ENCODE measurements at places on chromosomes 2 and 18. TPM values are rescaled to one million over a fixed set of nuclear protein-coding genes. Genes with fewer than 3 reads are reported as not detected.

DNA sequence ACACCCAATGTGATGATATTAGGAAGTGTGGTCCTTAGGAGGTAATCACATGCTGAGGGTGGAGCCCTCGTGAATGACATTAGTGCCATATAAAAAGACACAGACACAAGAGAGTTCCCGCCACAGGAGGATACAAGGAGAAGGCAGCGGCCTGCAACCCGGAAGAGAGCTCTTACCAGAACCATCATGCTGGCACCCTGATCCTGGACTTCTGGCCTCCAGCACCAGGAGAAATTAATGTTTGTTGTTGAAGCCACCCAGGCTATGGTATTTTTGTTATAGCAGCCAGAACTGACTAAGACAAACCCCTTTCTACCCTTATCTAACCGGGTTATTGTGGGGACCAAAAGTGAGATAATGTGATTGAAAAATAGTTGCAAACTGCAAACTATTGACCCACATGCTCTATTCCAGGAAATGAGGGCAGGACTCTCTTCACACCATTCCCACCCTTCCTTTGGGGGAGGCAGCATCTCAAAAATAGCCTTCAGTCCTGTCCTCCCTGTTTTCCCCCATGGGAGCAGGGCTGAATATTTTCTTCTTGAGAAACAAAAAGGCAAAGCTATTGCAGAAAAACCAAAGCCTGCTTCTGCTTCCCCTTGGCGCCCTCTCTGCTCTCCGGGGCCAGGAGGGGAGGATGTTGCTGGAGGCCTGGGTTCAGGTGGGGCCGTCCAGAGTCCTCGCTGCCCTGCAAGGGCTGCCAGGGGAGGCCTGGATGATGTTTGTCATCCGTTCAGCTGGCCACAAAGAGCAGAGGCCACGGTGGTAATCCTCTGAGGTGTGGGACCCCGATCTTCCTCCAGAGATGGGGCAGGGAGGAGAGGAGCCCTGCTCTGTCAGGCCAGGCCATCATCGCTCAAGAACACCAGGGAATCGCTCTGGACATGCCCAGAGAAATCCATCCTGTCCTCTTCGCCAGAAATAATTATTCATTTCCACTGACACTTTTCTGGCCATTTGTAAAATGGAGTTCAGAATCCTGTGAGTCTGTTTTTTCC, 73.8 kb upstream of the HAAO start:
- no peak overlapping the region for H3K4me3 ChIP-seq
- no peaks in the 10 kb centered on the region for H3K27me3 ChIP-seq
- H3K27ac ChIP-seq, result no peak overlapping the region
- H3K36me3 ChIP-seq, result no peaks in the 10 kb centered on the region
- DNase-seq, result no peak

GRCh38 chr2:186522450-186522849, 36.4 kb downstream of the ZC3H15 start:
- H3K27me3 ChIP-seq, result no peaks in the 10 kb centered on the region
- peaks cover 7% of the 10 kb centered on the region for H3K36me3 ChIP-seq
- peaks cover 3% of the 10 kb centered on the region for H3K4me1 ChIP-seq
- no peak overlapping the region for H3K4me3 ChIP-seq

DNA sequence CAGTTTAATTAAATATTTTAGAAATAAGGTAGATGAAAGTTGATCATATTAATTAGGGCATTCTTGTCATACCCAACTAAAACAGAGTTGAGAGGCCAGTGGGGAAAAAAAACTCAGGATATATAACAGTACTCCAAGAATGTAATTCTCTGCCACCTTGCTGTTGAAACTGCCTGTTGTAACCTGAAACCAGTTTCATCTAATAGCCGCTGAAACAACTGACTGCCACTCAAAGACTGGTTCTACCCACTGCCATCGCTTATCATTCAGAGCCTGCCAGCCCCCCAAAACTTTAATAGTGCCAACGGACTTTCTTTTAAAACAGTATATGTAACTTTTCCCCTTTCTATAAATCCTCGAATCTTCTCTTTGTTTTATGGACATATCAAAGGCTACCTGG, 37.7 kb upstream of the FSIP2 start:
- no peaks in the 10 kb centered on the region for H3K27me3 ChIP-seq
- no peak for DNase-seq
- H3K4me3 ChIP-seq, result no peak overlapping the region
- no peak overlapping the region for H3K27ac ChIP-seq
- H3K36me3 ChIP-seq, result no peaks in the 10 kb centered on the region

DNA sequence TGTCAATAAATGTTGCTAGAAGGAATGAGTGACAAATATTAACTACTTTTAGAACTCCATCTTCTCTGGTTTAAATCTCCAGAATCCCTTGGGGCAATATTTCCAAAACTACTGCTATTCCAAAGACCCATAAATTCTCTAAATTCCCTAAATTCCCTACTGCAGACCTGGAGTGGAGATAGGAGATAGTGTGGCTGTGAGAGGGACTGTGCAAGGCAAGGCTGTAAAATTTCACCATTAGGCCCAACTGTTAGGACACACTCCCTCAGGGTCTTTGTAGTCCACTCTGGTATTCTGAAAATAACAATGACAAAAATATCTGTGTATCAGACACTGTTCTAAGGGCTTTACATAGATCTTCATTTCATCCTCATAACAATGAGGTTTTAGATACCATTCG, 67.9 kb downstream of the MYL12B start:
- H3K4me1 ChIP-seq, result no peaks in the 10 kb centered on the region
- no peaks in the 10 kb centered on the region for H3K36me3 ChIP-seq
- H3K27ac ChIP-seq, result no peak overlapping the region
- no peaks in the 10 kb centered on the region for H3K27me3 ChIP-seq

- H3K36me3 ChIP-seq, result no peaks in the 10 kb centered on the region
- no peak for DNase-seq
- H3K27ac ChIP-seq, result no peak overlapping the region
- no peaks in the 10 kb centered on the region for H3K4me1 ChIP-seq
- no peaks in the 10 kb centered on the region for H3K27me3 ChIP-seq
Observed at GRCh38 chr18:71456206-71456605, 1087.9 kb downstream of the CBLN2 start.

DNA sequence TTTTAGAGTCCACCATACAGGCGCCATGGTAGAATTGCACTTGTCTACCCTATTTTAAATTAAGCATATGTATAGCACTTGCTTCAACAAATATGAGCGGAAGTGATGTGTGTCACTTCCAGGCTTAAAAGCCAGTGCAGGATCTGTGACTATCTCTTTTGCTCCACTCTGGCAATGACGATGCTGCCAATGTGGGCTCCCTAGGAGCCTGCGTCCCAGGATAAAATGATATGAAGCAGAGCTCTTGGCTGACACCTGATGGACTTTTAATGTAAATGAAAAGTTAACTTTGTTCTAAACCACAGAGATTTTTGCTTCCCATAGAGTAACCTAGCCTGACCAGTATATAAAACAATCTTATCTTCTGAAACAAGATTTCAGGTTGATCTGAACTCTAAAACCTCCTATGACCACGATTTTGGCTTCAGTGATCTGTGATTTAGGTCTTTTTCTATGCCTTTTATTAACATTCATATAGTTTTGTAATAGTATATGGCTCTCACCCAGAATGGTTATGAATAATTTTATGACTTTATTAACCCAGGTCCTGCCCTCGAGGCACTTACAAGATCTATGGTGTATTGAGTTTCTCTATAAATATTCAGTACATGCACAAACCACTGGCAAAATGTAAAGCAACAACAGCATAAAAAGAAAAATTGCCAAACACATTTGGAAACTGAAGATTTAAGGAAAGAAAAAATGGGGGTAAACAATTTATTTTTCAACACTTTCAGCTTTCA, 422.5 kb upstream of the PIK3C3 start:
- no peaks in the 10 kb centered on the region for H3K27me3 ChIP-seq
- no peak overlapping the region for H3K4me3 ChIP-seq
- H3K4me1 ChIP-seq, result no peaks in the 10 kb centered on the region
- DNase-seq, result no peak

DNA sequence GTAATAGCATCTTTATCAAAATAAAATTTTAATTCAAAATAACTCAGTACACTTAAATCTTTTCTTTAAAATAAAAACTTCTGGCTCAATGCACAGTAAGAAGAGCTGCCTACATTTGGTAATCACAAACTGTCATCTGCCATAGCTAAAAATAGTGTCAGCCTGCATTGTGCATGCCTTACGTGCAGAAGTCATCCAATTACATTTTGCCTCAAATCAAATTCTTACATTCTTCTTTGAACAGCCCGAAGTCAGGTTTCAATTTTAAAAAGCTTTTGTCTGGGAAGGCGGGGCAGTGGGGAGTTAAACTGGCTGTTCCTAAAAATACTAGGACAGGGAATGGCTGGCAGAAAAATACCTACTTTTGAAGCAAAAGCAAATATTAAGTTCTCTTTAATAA, 51.1 kb downstream of the RTN4 start:
- peak overlapping the region; percentile 50 for H3K27ac ChIP-seq
- peaks cover 55% of the 10 kb centered on the region for H3K4me1 ChIP-seq
- no peak for DNase-seq
- no peaks in the 10 kb centered on the region for H3K36me3 ChIP-seq
- no peak overlapping the region for H3K4me3 ChIP-seq

GRCh38 chr2:240066489-240066888, 13.2 kb upstream of the OR6B3 start:
- no peak overlapping the region for H3K27ac ChIP-seq
- peaks cover 3% of the 10 kb centered on the region for H3K27me3 ChIP-seq
- no peak overlapping the region for H3K4me3 ChIP-seq
- H3K4me1 ChIP-seq, result no peaks in the 10 kb centered on the region
- H3K36me3 ChIP-seq, result no peaks in the 10 kb centered on the region
- no peak for DNase-seq

DNA sequence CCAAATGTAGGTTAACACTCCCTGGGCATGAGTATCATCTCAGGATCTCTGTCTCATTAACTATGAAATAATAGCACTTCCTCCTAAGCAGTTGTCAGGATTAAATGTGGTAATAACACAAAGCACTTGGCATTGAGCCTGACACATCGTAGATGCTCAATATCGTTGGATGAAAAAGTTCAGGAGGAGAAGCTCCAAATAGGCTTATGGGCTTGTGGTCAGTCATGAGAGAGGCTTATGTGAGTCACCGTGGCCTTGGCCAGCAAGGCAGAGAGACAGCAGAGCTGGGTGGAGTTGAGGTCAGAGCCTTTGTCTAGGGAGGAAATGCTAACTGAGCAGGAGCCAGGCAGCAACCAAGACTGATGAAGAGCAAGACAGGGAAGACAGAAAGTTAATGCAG, 68.3 kb upstream of the PPM1B start:
- H3K27ac ChIP-seq, result peak overlapping the region; percentile 20
- peak; percentile 75 for DNase-seq
- no peak overlapping the region for H3K4me3 ChIP-seq
- H3K27me3 ChIP-seq, result no peaks in the 10 kb centered on the region
- peaks cover 13% of the 10 kb centered on the region for H3K4me1 ChIP-seq

DNA sequence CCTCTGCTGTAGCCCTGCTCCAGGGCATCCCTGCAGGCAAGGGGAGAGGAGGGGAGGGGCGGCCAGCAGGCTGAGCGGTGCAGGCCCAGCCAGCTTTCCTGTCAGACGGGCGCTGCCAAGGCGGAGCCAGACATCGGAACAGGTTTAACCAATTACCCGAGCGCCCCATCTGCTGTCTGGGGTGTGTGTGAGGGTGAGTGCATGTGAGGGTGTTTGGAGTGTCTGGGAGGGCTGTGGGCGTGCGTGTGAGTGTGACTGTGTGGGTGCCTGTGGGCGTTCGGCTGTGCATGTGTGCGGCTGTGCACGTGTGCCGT, 20.0 kb downstream of the EMX1 start:
- no peak overlapping the region for H3K4me3 ChIP-seq
- no peak overlapping the region for H3K27ac ChIP-seq
- no peaks in the 10 kb centered on the region for H3K27me3 ChIP-seq
- H3K36me3 ChIP-seq, result no peaks in the 10 kb centered on the region

GRCh38 chr2:234747833-234748559, 203.8 kb upstream of the SH3BP4 start:
- no peaks in the 10 kb centered on the region for H3K4me1 ChIP-seq
- no peak overlapping the region for H3K27ac ChIP-seq
- DNase-seq, result no peak
- H3K27me3 ChIP-seq, result no peaks in the 10 kb centered on the region
- H3K4me3 ChIP-seq, result no peak overlapping the region

DNA sequence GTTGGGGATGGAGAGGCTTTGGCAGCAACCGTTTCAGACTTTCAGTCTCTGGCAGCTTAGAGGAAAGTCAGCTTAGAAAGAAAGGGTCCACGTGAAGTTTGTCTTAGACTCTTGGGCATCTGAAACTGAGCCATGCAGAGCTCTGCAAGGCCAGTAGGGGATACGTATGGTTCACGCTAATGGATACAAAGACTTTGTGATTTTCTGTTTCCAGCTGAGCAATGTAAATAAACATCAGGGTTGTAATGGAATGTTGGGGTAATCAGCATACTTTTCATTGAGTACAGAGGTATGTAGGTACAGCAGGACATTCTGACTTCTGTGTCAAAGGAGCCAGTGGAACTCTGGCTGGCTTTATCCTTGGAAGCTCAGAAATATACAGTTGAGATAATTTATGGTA, 31.0 kb downstream of the RALB start:
- peaks cover 18% of the 10 kb centered on the region for H3K36me3 ChIP-seq
- H3K27ac ChIP-seq, result no peak overlapping the region
- H3K4me1 ChIP-seq, result peaks cover 11% of the 10 kb centered on the region
- no peaks in the 10 kb centered on the region for H3K27me3 ChIP-seq
- H3K4me3 ChIP-seq, result no peak overlapping the region

GRCh38 chr2:212845941-212846340, 305.5 kb downstream of the IKZF2 start:
- H3K27ac ChIP-seq, result peak overlapping the region; percentile 99
- DNase-seq, result peak; percentile 54
- H3K36me3 ChIP-seq, result no peaks in the 10 kb centered on the region
- H3K4me3 ChIP-seq, result no peak overlapping the region
- peaks cover 43% of the 10 kb centered on the region for H3K4me1 ChIP-seq

GRCh38 chr2:84175340-84175739, 283.7 kb downstream of the SUCLG1 start:
- H3K4me1 ChIP-seq, result no peaks in the 10 kb centered on the region
- DNase-seq, result no peak
- no peak overlapping the region for H3K27ac ChIP-seq
- no peak overlapping the region for H3K4me3 ChIP-seq
- no peaks in the 10 kb centered on the region for H3K36me3 ChIP-seq

GRCh38 chr2:96622544-96622943, 15.6 kb downstream of the KANSL3 start:
- DNase-seq, result no peak
- H3K36me3 ChIP-seq, result peaks cover 17% of the 10 kb centered on the region
- peaks cover 44% of the 10 kb centered on the region for H3K4me1 ChIP-seq
- no peaks in the 10 kb centered on the region for H3K27me3 ChIP-seq
- no peak overlapping the region for H3K27ac ChIP-seq
- H3K4me3 ChIP-seq, result no peak overlapping the region

Gene ZNF892
- 6.5 TPM for total RNA-seq

Gene IL1RL2
- total RNA-seq, result 1.2 TPM

Gene HRH4
- under 0.01 TPM for total RNA-seq

Gene ATP6V1B1
- 2.5 TPM for total RNA-seq

Gene CRYGC
- not detected for total RNA-seq

Gene ZDBF2
- 12.7 TPM for total RNA-seq

Gene AQP12B
- not detected for total RNA-seq

Gene MPPE1
- 38.0 TPM for total RNA-seq

Gene OSBPL6
- total RNA-seq, result 5.4 TPM
